ENCODE measurements at places on chromosomes 5 and 9.

DNA sequence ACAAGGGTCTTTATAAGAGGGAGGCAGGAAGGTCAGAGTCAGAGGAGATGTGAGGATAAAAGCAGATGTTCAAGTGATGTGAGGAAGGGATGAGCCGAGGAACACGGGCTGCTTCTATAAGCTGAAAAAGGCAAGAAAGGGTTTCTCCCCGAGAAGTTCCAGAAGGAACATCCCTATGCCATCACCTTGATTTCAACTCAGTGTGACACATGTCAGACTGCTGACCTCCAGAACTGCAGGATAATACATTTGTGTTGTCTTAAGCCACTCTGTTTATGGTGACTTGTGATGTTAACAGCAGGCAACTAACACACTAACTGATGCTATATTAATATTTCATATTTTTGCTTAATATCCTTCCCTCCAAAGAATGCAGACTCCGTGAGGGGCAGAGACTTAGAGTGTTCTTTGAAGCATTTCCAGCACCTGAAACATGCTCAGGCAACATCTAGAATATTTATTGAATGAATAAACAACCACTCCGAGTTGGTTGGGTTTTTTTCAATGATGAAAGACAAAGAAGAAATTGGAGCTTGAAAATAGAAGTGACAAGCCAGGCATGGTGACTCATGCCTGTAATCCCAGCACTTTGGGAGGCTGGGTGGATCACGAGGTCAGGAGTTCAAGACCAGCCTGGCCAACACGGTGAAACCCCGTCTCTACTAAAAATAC is 77.6 kb upstream of the ADRA1B start:
- no peak for DNase-seq

DNA sequence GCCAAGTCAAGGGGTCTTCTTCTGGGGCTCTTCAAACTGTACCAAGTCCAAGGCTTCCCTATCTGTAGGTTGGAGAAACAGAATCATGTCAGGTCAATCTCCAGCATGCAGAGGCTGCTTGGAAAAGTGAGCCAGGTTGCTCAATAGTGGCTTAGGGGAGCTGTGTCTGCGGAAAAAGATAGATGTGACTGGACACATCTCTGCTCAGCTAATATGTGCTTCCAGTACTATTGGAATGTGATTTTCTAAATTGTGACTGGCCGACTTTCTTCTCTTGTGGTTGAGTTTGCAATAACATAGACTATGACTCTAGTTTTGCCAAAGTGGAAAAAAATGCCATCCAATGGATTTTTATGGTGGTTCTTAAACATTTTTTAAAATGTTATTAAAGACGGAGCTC is 136.7 kb downstream of the BOD1 start:
- no peak for DNase-seq

DNA sequence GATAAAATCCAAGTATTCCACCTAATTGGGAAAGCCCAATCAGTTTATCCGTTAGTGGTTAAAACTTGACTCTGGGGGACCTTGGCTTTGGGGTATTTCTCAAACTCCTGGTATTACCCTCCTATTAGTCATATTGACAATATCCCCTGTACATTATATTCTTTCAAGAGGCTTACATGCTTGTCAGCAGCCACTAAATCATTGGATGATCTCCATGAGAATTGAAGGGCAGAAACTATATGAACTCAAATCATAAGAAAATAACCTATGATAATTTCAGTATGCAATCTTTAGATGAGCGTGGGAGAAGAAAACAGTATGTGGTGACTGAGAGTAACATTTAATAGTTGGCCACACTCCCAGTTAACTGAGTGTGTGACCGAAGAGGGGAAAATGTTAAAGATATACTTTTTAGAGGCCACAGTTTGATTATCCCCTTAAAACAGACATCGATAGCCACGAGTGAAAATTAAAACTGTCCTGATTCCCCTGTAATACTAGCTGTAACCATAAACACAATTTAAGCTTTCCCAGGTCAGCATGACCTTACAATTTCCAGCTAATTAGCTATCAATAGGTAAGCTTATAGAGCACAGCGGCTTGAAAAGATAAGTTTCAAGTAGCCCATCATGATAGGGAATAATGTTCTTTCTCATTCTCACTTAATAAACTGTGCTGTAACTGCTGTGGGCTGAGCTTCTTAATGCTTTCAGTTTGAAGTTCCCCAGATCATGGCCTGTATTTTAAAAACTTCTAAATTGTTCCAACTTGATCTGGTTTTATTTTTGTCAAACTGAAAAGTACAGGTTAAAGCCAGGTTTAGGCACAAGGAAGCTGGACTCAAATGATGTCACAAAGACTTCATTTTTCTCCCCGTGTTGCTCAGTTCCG is 58.6 kb downstream of the PUM3 start:
- DNase-seq = no peak

DNA sequence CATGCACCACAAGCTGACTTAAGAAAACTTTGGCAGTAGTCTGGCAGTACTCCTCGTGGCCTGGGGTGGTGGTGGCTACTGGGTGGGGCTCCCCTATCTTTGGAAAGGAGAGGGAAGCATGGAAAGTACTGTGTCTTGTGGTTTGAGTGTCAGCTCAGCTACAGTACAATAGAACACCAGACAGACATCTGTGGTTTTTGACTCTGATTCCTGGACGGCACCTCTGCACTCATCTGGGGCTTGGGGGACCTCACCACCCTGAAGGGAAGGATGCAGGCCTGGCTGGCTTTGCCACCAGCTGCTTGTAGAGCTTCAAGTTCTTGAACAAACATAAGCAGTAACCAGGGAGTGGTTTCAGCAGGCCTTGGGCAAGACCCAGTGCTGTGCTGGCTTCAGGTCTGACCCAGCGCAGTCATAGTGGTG is 40.6 kb downstream of the TNFSF8 start:
- DNase-seq = no peak

- no peak for DNase-seq
Measured at GRCh38 chr5:101091902-101092301, 188.8 kb upstream of the ST8SIA4 start.

DNA sequence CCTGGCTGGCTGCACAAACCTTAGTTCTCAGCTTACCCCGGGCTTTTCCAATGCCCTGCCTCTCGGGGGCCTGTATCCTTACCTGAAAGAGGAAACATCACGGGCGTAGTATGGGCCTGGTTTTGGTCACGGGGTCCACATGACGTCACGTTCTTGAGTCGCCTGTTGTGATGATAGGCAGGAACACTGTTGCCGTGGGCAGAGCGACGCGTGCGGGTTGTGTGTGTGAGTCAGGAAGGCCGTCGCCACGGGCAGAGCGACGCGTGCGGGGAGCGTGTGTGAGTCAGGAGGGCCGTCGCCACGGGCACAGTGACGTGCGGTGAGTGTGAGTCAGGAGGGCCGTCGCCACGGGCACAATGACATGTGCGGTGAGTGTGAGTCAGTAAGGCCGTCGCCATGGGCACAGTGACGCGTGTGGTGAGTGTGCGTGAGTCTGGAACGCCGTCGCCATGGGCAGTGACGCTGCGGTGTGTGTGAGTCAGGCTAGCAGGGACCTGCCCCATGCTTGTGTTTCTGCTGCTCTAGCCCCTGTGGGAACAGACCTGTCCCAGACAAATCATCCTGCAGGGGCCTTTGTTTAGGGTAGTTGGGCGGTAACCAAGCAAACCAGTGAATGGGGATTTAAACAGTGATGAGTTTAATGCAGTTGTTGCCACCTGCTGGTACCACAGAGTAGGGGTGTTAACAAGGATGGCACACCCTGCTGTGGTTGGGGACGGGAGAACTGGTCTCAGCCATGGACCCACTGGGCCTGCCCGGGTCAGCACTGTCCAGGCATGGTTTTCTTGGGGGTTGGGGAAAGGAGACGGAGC is 19.8 kb downstream of the TRIP13 start:
- no peak for DNase-seq

- DNase-seq = no peak
Measured at GRCh38 chr5:64612344-64612961, 77.8 kb upstream of the SHISAL2B start.

GRCh38 chr9:71250581-71250980 is 129.2 kb upstream of the TRPM3 start:
- DNase-seq = no peak

- no peak for DNase-seq
Measured at GRCh38 chr9:35691757-35692301, 2.1 kb upstream of the TPM2 start.

- no peak for DNase-seq
Measured at GRCh38 chr5:44385291-44385900, 3.8 kb downstream of the FGF10 start.

DNA sequence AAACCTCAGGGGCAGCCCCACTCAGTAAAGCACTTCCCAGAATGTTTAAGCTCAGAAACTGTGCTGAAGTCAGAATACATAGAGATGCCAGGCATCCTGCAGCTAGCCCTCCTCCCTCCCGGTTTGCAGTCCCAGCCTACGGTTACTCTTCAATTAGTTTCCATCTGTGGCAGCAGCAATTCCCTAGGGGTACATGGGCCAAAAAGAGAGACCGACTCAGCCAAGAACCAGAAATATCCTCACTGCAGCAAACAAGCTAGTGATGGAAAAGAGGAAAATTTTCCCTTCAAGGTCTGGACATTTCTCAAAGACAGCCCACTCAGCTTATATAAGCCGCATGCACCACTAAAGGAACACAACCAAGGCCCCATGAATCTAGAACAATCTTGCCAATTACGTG is 89.1 kb upstream of the PPP2R2B start:
- no peak for DNase-seq

DNA sequence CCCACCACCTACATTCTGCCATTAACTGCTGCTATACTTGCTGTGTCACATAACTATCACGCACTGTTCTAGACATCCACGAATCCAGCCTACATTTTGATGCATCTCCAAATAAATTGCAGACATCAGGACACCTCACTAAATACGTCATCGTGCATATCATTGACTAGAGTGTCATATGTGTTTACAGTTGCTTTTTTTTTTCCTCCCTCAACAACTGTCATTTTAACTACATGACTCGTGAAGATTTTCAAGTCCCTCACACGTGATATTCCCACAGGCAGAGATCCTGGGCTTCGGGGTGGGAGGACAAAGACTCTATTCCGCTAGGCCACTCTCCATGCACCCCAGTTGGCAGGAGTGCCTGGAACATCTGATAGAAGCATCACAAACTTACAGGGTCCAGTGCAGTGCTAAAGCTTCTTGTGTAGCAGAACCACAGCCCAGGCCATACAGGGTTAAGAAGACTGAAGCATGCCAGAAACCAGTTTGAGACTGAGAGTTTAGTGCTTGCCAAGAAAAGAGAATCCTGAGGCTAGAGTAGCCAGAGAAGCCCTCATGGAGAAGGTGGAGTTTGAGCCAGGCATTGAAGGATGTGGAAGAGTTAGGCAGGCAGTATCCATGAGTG is 1.1 kb downstream of the PCYOX1L start:
- no peak for DNase-seq

DNA sequence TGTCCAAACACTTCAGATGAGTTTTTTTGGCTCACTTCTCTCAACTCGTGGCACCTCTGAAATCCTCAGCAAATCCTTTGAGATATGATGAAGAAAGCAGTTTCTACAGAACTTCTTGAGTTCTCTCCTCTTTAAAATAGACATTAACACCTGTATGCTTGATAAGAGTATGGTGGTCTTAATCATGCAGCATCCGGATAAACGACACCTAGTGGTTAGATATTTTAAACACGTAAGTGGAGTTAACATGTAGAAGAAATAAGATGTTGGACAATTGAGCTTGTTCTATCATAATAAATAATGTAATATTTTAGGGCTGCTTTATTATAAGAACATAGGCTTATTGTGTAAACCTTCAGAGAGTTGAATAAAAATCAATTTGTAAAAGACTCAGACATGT is 324.8 kb downstream of the CYLC2 start:
- DNase-seq = no peak

GRCh38 chr5:58504766-58505165 is 13.5 kb downstream of the GAPT start:
- no peak for DNase-seq

DNA sequence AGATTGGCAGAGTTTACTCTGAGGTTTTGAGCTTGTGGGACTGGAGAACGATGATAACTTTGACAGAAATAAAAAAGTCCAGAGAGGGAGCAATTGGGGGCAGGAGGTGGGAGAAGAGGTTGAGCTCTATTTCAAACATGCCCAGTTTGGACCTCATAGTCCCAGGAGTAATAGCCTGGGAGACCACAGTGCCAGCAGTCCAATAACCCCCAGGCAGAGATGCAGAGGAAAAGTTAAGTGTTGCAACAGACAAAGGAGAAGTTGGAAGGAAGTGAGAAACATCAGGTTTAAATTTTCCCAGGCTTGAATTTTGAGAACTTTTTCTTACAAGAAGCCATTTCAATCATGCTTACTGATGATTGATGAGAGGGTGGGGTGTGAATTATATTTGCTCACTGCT is 117.0 kb upstream of the GHR start:
- no peak for DNase-seq

GRCh38 chr5:55429221-55429612 is 105.5 kb downstream of the PLPP1 start:
- DNase-seq = no peak

DNA sequence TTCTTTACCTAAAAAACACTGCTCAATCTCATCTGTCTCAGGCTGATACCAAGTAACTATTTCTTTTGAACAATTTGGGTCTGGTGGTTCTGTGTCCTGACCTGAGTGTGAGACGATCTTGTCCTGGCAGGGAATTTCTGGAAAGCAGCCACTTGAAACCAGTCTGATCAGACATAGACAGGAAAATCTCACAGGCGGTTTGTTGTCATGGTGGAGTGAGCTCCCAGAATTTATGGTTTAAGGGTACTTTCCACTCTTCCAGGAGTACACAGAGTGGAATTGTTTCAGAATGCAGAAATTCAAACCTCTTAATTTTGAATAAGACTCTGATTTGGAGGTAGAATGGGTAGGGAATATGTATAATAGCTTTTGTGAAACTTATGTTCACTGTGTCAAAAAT is 268.2 kb downstream of the ISL1 start:
- DNase-seq = no peak

DNA sequence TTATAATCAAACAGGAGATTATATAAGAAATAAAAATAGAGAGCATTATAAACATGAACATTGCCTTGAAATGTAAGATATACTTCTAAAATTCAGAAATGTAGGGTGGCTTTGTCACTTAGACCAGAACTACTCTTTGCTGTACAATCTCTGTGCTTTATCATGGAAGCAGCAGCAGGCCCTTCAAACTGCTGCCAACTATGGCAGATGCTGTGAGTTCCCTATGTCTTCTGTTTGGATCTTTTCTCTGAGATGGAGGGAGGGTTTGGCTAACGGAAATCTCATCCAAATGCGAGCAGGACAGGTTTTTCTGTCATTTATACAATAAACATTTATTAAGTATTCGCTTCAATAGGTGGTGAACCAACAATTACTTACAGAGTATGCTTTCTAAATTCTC is 34.8 kb upstream of the RICTOR start:
- DNase-seq = no peak

- DNase-seq = no peak
Measured at GRCh38 chr5:55219770-55220169, 7.3 kb downstream of the MCIDAS start.

DNA sequence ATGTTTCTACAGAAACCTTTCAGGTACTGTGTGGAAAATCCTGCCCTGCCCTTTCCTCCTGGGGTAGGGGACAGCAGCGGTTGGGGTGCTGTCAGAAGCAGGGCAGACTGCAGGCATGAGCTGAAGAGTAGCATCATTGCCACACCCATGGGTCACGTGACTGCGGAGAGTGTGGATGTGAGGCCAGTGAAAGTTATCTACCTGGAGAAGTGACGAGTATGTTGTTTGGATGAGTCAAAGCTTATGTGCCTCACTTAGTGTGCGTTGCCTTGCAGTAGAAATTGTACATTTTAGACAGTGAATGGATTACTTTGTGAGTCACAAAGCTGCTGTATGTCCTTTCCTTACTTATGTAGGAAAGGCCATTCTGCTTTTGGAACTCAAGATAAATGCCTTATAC is 21.7 kb upstream of the ACTBL2 start:
- no peak for DNase-seq

GRCh38 chr9:136628268-136628667 is 34.4 kb upstream of the EGFL7 start:
- DNase-seq = no peak

Measured in coronary artery (tissue), 2 donors.